ENCODE measurements at places on chromosomes 2 and 18. TPM values are rescaled to one million over a fixed set of nuclear protein-coding genes. Genes with fewer than 3 reads are reported as not detected.
A peak's percentile ranks its signal among the peaks of the same experiment; 100 is the strongest.

Gene MC2R
- 0.29 TPM for polyA plus RNA-seq

DNA sequence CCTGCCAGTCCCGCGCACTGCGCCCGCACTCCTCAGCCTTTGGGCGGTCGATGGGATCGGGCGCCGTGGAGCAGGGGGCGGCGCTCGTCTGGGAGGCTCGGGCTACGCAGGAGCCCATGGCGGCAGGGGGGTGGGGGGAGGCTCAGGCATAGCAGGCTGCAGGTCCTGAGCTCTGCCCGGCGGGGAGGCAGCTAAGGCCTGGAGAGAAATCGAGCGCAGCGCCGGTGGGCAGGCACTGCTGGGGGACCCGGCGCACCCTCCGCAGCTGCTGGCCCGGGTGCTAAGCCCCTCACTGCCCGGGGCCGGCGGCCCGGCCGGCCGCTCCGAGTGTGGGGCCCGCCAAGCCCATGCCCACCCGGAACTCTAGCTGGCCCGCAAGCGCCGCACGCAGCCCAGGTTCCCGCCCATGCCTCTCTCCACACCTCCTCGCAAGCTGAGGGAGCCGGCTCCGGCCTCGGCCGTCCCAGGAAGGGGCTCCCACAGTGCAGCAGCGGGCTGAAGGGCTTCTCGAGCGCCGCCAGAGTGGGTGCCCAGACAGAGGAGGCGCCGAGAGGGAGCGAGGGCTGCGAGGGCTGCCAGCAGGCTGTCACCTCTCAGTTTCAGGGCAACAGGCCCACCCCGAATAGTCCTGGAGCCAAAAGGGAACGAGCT is 74.1 kb downstream of the PSMG2 start:
- no peak for DNase-seq

- no peak for DNase-seq
Observed at GRCh38 chr2:47070155-47070919, 84.8 kb downstream of the STPG4 start.

Gene CBLN2
- 0.25 TPM for polyA plus RNA-seq

GRCh38 chr2:236874866-236875481 is 210.7 kb upstream of the COPS8 start:
- DNase-seq: no peak

DNA sequence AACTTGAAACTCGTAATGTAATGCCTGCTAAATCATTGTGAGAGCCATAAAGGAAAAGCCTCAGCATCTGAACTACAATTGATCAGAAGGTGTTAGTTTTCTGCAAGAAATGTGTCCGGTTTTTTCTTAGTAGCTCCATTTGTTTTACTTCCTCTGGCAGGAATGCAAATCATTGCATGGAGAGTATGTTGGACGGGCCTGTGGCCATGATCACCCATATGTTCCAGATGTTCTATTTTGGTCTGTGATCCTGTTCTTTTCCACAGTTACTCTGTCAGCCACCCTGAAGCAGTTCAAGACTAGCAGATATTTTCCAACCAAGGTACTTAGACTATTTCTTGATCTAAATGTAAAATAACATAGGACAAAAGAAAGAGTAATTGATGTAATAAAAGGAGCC is 126.6 kb downstream of the DPP4 start:
- no peak for DNase-seq

Gene ASXL3
- polyA plus RNA-seq: 4.4 TPM

Gene KLHL41
- 1,958 TPM for polyA plus RNA-seq

Gene ECEL1
- polyA plus RNA-seq: 0.29 TPM

DNA sequence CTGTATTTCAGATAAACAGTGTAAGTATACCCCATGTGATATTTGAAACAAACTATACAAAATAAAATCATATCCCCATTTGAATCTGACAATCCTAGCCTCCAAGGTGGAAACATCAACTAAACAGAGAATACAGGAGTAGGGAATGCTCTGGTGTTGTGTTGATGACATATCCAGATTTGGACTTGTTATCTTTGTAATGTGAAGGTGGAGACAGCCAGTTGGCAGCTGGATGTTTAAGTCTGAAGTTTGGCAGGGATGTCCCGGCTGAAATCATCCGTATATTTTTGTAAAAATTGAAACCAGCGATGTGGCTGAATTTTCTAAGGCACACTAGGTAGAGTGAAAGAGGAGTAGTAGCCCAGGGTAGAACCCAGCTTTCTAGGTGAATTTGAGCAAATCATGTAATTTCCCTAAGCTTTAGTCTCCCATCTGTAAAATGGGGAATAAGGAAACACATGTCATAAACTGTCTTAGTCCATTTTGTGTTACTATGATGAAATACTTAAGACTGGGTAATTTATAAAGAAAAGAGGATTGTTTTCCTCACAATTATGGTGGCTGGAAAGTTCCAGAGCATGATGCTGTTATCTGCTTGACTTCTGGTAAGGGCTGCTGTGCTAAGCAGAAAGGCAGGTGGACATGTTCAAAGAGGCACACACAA is 246.6 kb upstream of the APCDD1 start:
- peak; percentile 71 for DNase-seq

- DNase-seq: no peak
Observed at GRCh38 chr18:62838475-62839098, 123.2 kb downstream of the PHLPP1 start.

GRCh38 chr2:32993005-32993539 is 46.3 kb downstream of the LTBP1 start:
- no peak for DNase-seq

GRCh38 chr2:20781656-20782265 is 41.1 kb downstream of the LDAH start:
- no peak for DNase-seq

DNA sequence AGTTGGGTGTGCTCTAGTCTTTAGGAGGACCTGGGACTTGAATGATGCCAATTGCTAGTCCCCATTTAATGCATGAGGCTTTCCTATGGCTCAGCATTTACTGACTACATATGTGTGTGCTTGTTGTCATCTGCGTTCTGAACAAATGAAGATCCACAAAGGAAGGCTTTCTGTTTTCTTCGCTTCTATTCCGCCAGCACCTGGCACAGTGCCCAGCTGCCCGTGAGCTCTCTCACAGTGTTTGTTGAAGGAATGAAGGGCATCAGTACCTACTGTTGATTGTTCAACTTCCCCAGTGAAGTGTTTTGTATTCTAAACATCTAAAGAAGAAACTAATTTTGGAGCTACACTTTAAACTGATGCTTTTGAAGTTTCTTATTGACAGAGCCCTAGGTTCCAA is 122.4 kb upstream of the LINC00305 start:
- DNase-seq: no peak

Gene SMAD2
- polyA plus RNA-seq: 54.5 TPM

- DNase-seq: peak; percentile 93
Observed at GRCh38 chr18:35580701-35581539, 620 bp upstream of the GALNT1 start.

- no peak for DNase-seq
Observed at GRCh38 chr2:71379086-71379485, 47.5 kb downstream of the ZNF638 start.

Gene CDH19
- 1.9 TPM for polyA plus RNA-seq

- DNase-seq: no peak
Observed at GRCh38 chr18:64099244-64099643, 49.6 kb downstream of the LINC00305 start.

- no peak for DNase-seq
Observed at GRCh38 chr18:21064347-21064746, 47.3 kb downstream of the ROCK1 start.

GRCh38 chr2:204885747-204886146 is 340.5 kb downstream of the PARD3B start:
- DNase-seq: no peak

GRCh38 chr2:28387082-28387960 is 5.3 kb upstream of the FOSL2 start:
- no peak for DNase-seq

Gene CCDC74B
- polyA plus RNA-seq: 1.7 TPM

Gene UGT1A3
- polyA plus RNA-seq: not detected

DNA sequence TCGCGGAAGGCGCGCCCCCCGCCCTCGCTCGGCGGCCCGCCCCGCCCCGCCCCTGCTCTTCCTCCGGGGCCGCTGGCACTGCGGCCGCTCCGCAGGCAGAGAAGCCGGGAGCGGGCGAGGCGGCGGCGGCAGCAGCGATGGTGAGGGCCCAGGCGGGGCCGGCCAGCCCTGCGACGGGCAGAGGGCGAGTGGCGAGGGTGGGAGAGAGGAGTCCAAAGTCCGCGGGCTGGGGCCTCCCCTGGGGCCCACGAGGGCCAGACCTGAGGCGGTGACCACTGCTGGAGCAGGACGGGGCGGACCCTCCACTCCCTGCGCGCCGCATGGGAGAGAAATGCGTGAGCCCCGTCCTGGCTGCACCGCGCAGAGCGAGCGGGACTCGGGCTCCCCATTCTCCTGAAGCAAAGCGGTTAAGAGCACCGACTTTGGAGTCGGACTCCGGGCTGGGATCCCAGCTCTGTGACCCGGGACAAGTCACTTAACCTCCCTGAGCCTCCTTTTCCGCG is at the start of gene VAMP5:
TSS of gene VAMP5 (plus strand) at position 78 of the 503 bp plus-strand sequence. CDS start at position 138, 60 bp downstream.
- no peak for DNase-seq

- DNase-seq: no peak
Observed at GRCh38 chr2:157191186-157191585, 66.3 kb upstream of the GALNT5 start.

- no peak for DNase-seq
Observed at GRCh38 chr2:46847726-46848412, 67.7 kb downstream of the MCFD2 start.

Gene ANKRD29
- 4.5 TPM for polyA plus RNA-seq

Gene CNTNAP5
- 0.18 TPM for polyA plus RNA-seq

- no peak for DNase-seq
Observed at GRCh38 chr2:127034883-127035611, 71.9 kb downstream of the BIN1 start.

- no peak for DNase-seq
Observed at GRCh38 chr2:122031544-122032263, 276.3 kb downstream of the TSN start.

DNA sequence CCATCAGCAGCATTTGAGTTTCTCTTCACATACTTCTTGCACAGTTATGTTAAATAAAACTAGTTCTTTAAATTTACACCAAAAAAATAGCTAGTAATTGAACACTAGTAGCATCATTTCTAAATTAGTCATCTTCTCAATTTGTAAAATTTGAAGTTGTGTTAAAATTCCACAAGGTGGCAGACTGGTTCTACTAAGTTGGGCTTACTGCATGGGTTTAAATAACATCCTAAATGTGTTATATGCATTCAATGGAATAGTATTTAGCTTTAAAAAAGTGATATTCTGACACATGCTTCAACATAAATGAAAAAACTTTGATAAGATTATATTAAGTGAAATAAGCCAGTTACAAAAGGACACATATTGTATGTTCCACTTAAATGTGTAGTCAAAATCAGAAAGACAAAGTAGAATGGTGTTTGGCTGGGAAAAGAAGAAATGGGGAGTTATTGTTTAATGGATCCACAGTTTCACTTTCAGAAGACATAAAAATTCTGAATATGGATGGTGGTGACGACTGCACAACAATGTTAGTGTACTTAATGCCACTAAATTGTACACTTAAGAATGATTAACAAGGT is 28.7 kb upstream of the RPRD1A start:
- peak; percentile 48 for DNase-seq

GRCh38 chr2:36512705-36513104 is 85.3 kb downstream of the FEZ2 start:
- DNase-seq: no peak

Gene MEMO1
- 34.6 TPM for polyA plus RNA-seq

Gene ERBB4
- 7.5 TPM for polyA plus RNA-seq

Gene SEPTIN10
- 101 TPM for polyA plus RNA-seq

DNA sequence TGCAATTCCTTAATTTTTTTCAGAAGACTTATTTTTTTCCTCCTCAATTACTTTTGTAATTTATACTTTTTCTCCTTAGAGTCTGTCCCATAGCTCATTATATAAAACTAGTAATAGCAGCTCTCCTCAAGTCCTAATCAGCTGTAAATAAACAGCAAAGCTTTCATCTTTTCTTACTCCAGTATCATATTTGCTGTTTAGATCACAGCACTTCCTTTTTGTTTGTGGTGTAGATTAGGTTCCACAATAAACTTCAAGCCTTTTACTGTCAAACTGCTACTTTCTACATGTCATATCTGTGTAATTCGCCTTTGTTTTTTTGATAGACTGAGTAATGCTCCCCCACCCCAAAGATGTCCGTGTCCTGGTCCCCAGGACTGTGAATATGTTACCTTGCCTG is 25.5 kb downstream of the GCG start:
- DNase-seq: no peak

DNA sequence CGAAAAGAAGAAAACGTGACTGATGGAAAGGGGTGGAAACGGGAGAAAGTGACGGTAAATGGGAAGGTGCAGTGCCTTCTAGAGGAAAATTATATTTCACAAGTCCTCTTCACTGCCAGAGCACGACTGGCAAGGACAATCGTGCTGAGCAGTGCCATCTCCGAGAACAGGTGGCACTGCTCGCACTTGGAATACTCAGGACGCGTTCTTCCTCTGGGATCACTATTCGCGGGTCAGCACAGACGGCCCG is 364 bp downstream of the STAT1 start:
- no peak for DNase-seq

Gene HOXD1
- 1.5 TPM for polyA plus RNA-seq

DNA sequence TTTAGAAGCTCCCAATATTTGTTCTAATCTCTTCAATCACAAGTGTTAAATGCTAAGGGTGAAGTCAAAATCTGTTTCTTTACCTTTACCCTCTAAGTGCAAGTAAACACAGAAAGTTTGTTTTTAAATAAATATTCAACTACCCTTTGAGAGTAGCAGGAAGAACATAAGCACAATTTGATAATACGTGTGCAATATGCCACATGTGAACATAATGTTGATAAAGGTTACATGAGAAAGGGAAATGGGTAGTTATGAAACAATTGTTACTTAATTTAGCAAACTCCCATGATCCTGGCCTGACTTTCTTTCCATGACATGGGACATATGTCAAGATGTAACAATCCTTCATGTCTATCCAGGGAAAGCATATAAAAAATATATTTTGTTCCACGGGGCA is 7.1 kb downstream of the SPRED2 start:
- no peak for DNase-seq

GRCh38 chr18:57437766-57438671 is 2.8 kb downstream of the ONECUT2 start:
- DNase-seq: no peak

Measured in muscle of back (tissue), 13 donors.